ENCODE measurements at places on chromosomes 4 and X.

GRCh38 chrX:78754917-78755316, 7.4 kb downstream of the LPAR4 start:
- no peak for DNase-seq

GRCh38 chr4:185167234-185167633, 24.2 kb downstream of the SLC25A4 start:
- no peak for DNase-seq

DNA sequence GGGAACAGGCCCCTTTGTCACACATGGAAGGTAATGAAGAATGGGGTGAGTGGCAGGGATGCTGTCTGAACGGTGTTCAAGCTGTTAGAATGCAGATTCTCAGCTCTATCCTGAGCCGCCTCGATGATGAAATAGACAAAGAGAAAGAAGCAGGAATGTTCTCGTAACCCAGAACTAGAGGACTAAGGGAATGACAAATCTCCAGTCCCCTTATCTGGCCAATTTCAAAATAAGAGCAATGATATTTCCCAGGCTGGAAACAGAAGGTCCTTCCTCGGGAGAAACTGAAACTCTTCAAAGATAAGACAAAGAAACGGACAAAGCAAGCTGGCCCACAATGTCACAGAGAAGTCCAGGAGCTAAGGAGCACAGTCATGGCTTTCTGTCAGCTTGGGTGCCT, 29.5 kb upstream of the MTNR1A start:
- DNase-seq: no peak

DNA sequence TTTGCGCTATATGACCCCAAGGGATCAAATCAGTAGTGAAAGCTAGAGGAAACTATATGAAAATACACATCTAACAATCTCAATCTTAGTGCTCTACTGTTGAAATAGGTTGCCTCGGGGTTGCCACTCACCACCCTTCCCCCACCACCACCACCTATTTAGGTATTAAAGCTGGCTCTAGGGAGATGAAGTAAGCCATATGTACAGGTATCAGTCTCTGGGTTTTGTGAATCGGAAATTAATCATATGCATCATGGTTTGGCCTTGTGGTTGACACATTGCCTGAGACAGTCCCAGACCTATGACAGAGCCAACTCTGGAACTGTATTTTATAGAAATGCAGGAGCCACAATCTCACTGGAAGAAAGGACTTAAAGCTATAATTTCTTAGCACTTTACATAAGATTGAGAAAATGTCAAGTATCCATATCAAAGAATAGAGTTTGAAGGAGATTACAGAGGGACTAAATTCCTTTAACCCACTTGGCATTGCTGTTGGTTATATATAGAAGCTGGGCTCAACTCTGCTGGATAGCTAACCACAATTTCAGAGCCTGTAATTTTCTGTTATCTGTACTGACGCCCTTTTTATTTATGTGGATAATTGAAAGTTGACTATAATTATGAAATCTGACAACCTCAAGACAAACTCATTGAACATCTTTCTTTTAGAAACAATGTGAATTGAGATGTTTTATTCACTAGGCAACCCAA, 26.7 kb upstream of the BMP2K start:
- no peak for DNase-seq

GRCh38 chr4:120659616-120660170, 262.8 kb downstream of the PRDM5 start:
- DNase-seq: no peak

Measured in activated gamma-delta T cell treated with Interleukin-2 at 50 U/mL for 16 hours (primary cell).